ENCODE measurements at places on chromosomes 6 and 20.

DNA sequence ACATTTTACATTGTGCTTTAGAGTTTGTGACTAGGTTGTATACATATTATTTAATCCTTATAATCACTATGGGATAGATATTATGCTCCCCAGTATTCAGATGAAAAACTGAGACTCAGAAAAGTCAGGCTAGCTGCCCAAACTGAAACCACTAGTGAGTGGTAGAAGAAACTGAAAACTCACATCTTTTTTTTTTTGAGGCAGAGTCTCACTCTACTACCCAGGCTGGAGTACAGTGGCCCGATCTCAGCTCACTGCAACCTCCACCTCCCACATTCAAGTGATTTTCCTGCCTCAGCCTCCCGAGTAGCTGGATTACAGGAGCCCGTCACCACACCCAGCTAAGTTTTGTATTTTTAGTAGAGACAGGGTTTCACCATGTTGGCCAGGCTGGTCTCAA, 22.2 kb downstream of the RNF24 start:
- no peak for DNase-seq

GRCh38 chr6:51857134-51857533, 230.3 kb downstream of the PKHD1 start:
- no peak for DNase-seq

DNA sequence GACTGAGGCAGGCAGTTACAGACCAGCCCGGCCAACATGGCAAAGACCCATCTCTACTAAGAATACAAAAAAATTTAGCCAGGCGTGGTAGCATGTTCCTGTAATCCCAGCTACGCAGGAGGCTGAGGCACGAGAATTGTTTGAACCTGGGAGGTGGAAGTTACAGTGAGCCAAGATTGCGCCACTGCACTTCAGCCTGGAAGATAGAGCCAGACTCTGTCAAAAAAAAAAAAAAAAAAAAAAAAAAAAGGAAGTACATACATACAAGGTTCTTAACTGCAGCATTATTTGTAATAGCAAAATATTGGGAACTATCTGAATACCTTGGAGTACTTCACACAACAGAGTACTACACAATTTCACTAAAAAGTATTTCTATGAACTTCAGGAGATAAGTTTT, 183.5 kb upstream of the OLIG3 start:
- DNase-seq = no peak

GRCh38 chr20:32206760-32207625, 550 bp downstream of the PLAGL2 start:
- DNase-seq = no peak

DNA sequence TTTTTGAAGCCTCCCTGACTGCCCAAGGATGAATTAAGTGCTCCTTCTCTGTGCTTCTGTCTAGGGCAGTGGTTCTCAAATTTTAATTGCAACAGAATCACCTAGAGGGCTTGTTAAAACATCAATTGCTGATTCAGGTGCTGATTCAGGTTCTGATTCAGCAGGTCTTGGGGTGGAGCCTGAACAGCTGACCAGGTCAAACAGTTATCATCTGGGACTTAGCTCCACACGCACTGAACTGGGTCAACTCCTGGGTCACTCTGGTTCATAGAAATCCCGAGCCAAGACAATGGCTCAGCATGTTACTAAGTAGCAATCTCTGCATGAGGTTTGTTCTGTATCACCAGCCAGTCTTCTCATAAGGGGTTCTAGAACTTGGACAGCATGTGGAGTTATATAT, 192.3 kb downstream of the GJA1 start:
- no peak for DNase-seq

DNA sequence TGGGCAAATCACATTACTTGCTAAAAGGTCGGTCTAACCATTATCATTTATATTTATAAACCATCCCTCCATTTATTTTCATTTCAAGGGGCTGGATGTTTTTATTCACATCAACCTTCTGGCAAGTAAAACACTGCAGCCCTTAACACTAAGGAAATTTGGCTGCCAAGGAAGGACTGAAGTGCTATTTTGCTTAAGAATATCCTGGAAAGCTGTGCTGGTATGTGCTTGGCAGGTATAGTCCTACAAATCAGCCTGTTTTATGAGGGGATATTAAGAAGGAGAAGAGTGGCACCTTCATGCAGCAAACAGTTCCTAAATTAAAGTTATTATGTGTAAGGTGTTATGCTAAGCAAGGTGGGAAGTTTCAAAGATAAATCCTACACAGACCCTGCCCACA, 9.8 kb downstream of the PHACTR2 start:
- no peak for DNase-seq

GRCh38 chr6:18161431-18161830, 6.2 kb downstream of the KDM1B start:
- DNase-seq = no peak

- no peak for DNase-seq
Observed at GRCh38 chr20:19077370-19078220, 134.8 kb upstream of the SLC24A3 start.

GRCh38 chr6:26312501-26313397, 52.2 kb upstream of the BTN3A2 start:
- DNase-seq = no peak

GRCh38 chr20:38065764-38066375, 32.3 kb downstream of the RPRD1B start:
- DNase-seq = no peak

DNA sequence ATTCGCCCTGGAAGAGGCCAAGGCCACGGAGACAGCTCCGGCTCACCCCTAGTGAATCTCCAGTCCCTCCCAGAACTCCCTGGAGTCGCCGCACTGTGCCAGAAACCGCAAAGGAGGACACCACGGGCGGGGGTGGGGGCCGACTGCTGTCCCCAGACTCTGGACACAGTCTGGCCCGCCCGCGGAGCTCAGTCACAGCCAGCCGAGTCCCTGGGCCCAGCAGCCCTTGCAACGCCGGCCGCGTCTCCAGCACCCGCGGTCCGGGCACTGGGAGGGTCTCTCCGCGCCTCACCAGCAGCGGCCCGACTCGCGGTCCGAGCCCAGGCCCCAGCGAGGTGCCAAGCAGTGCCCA, 518 bp downstream of the PEX6 start:
- no peak for DNase-seq

DNA sequence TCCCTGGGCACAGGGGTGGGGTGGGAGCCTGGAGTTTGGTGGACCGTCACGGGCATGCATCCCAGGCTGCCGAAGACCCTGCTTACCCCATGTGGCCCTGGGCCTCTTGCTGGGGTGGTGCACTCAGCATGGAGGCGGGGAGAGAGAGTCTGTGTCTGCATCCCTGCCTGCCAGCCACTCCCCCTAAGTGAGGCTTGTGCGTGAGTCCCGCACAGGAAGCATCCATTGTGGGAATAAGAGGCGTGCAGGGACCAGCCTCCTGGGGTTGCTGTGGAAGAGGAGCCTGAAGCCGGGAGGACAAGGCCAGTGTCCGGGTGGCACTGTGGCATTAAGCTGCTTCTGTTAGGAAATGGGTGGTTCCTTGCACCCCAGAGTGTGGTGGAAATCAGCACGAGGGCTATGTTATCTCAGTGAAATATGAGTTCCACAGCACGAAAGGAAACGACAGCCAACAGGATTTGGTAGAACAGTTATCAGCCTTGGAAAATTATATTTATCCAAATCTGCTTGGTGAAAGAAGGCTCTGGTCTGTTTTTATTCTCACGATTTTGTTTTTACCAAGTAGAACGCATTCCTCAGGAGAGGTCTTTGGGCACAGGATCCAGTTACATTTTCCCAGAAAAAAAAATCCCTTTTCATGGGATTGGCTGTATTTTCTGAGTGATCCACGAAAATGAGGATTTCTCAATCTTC, 35.7 kb downstream of the CDH4 start:
- no peak for DNase-seq

DNA sequence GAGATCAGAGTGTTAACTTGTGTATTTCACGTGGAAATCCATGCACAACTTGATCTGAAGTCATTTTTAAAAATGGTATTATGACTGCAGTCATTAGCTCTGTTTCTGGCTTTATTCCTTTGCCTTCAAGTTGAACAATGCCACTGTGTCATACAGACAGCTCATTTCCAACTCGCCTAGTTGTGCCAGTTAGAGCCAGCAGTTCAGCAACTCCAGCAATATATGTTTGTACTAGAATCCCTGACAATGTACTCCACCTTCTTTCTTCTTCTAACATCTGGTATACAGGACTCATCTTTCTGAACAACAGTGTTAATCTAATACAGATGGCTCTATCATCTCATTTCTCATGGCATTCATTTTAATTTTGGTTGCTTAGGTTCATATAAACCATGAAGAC, 418.3 kb upstream of the POU3F2 start:
- DNase-seq = no peak

GRCh38 chr6:30565772-30566171, 5.5 kb upstream of the ABCF1 start:
- no peak for DNase-seq

GRCh38 chr20:57672164-57672563, 37.7 kb downstream of the PMEPA1 start:
- no peak for DNase-seq

- DNase-seq = no peak
Observed at GRCh38 chr20:35757098-35757705, 14.6 kb upstream of the PHF20 start.

GRCh38 chr6:136274062-136274461, 15.6 kb downstream of the BCLAF1 start:
- DNase-seq = no peak

DNA sequence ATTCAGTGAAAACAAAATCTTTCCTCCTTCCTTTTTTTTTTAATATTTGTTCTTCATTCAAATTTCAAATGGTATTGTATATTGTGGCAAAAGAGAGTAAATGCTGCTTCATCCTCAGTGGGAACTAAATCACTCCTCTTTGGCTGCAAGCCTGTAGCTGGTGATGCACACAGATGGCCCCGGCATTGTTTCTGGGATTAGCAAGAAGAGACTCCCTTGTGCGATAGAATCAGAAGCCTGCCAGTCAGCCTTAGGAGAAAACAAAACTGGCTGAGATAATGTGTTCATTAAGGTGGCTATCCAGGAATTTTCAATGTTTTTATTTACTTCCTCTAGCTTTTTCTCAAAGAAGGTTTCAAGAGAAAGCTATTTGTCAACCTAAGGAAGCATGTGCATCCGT, 20.7 kb upstream of the ELOVL2 start:
- DNase-seq = no peak

Data from BJ (cell line).